Activated CD8-positive, alpha-beta T cell treated with anti-CD3 and anti-CD28 coated beads, Interleukin-2, amount 10 ng/mL, durations not matched to agents 7 days and 5 days (primary cell): ENCODE measurements at places on chromosomes 1 and 21.
A peak's percentile ranks its signal among the peaks of the same experiment; 100 is the strongest.

DNA sequence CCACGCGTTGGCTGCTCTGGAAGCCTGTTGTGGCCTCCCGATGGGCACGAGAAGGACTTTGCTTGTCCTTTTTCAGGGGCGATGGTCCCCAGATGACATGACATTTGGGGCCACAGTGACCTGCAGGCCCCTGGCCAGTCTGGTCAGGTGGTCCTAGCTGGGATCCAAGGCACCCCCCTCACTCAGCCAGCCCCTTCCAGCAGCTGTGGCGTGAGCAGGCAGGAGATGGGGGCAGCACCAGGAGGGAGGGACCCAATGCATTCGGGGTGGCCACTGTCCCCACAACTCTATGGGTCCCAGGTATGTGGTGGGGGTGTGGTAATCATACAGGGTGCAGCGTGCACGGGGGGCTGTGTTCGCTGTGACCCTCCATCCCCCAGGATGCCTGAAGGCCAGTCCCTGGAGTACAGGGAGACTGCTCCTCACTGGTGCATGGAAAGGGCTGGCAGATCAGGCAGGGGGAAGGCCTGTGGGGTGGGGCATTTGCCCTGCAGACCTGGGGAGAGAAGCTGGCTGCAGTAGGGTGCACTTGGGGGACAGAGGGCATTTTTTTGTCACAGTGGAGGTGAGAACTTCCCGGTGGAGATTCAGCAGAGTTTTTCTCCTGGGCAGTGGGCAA is 31.7 kb downstream of the WNT3A start:
- DNase-seq: no peak
- no peak overlapping the region for H3K4me3 ChIP-seq
- H3K36me3 ChIP-seq: no peaks in the 10 kb centered on the region
- no peaks in the 10 kb centered on the region for H3K4me1 ChIP-seq
- H3K27me3 ChIP-seq: peaks cover 23% of the 10 kb centered on the region
- no peak overlapping the region for H3K27ac ChIP-seq

DNA sequence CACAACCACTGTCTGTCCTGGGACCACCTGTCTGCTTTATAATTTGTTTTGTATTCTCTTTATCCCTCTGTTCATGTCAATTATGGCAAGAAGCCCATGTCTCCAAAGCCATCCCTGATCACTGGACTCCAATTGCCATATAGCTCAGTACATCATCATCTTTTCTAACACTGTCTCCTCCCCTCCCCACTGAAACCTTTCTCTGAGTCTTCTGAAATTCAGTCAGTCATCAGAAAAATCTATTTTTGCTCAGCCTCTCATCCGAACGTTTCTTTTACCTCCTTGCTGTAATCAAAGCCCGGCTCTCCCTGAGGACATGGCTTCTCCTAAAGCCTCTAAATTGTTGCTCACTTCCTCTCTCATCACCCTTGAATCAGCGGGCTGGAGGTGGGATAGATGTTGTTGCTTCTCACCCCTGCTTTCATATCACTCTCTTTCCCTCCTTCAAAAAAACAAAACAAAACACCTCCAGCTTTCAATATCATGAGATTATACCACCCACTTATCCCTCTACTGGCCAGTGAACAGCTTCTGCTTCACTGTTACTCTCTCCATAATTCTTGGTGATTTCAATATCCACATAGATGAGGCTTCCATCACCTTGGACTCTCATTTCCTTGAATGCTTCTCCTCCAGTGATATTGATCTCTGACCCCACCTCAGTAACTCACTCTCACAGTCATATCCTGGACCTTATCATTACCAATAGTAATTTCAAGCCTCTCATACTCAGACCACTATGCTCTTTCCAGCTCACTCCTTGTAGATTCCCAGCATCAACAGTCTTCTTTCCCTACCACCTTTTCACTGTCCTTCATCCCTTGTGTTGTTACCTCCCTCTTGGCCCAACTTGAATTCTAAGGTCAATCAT is 27.8 kb downstream of the RAB3B start:
- H3K4me3 ChIP-seq: no peak overlapping the region
- no peak overlapping the region for H3K27ac ChIP-seq
- no peaks in the 10 kb centered on the region for H3K36me3 ChIP-seq
- no peaks in the 10 kb centered on the region for H3K4me1 ChIP-seq
- peaks cover 5% of the 10 kb centered on the region for H3K27me3 ChIP-seq
- no peak for DNase-seq

GRCh38 chr1:29719253-29719652 is 482.9 kb downstream of the PTPRU start:
- no peak for DNase-seq
- peaks cover 2% of the 10 kb centered on the region for H3K27me3 ChIP-seq
- H3K4me3 ChIP-seq: no peak overlapping the region
- no peak overlapping the region for H3K27ac ChIP-seq
- peaks cover 16% of the 10 kb centered on the region for H3K4me1 ChIP-seq

GRCh38 chr1:15946571-15947381 is 29.1 kb downstream of the ZBTB17 start:
- no peak overlapping the region for H3K27ac ChIP-seq
- H3K27me3 ChIP-seq: no peaks in the 10 kb centered on the region
- no peak for DNase-seq
- H3K36me3 ChIP-seq: peaks cover 23% of the 10 kb centered on the region

- H3K27ac ChIP-seq: no peak overlapping the region
- H3K36me3 ChIP-seq: no peaks in the 10 kb centered on the region
- peaks cover 8% of the 10 kb centered on the region for H3K4me1 ChIP-seq
Observed at GRCh38 chr1:53393325-53393792, 65.5 kb upstream of the LRP8 start.

GRCh38 chr1:182507685-182508084 is 57.7 kb downstream of the RGSL1 start:
- no peaks in the 10 kb centered on the region for H3K4me1 ChIP-seq
- DNase-seq: no peak
- no peak overlapping the region for H3K4me3 ChIP-seq
- no peak overlapping the region for H3K27ac ChIP-seq

- no peak overlapping the region for H3K4me3 ChIP-seq
- peaks cover 14% of the 10 kb centered on the region for H3K27me3 ChIP-seq
- no peak overlapping the region for H3K27ac ChIP-seq
- H3K36me3 ChIP-seq: no peaks in the 10 kb centered on the region
- peaks cover 5% of the 10 kb centered on the region for H3K4me1 ChIP-seq
- peak; percentile 19 for DNase-seq
Observed at GRCh38 chr1:160018900-160019299, 12.9 kb downstream of the PIGM start.

GRCh38 chr1:20307026-20307425 is 16.4 kb downstream of the VWA5B1 start:
- H3K27me3 ChIP-seq: peaks cover 8% of the 10 kb centered on the region
- no peaks in the 10 kb centered on the region for H3K4me1 ChIP-seq
- no peaks in the 10 kb centered on the region for H3K36me3 ChIP-seq
- H3K27ac ChIP-seq: no peak overlapping the region
- H3K4me3 ChIP-seq: no peak overlapping the region

GRCh38 chr1:21206117-21206516 is 29.4 kb upstream of the EIF4G3 start:
- no peaks in the 10 kb centered on the region for H3K4me1 ChIP-seq
- H3K27ac ChIP-seq: no peak overlapping the region
- H3K4me3 ChIP-seq: no peak overlapping the region
- no peaks in the 10 kb centered on the region for H3K27me3 ChIP-seq
- H3K36me3 ChIP-seq: no peaks in the 10 kb centered on the region

DNA sequence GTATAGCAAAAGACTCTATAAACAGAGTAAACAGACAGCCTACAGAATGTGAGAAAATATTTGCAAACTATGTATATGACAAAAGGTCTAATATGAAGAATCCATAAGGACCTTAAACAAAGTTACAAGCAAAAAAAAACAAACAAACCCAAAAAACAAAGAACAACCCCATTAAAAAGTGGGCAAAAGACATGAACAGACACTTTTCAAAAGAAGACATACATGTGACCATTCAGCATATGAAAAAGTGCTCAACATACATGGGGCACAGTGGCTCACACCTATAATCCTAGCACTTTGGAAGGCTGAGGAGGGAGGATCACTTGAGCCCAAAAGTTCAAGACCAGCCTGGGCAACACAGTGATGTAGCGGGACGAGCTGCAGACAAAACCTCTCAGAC is 17.9 kb upstream of the OR2B11 start:
- DNase-seq: no peak
- no peaks in the 10 kb centered on the region for H3K4me1 ChIP-seq
- H3K27ac ChIP-seq: no peak overlapping the region
- H3K27me3 ChIP-seq: peaks cover 2% of the 10 kb centered on the region
- no peaks in the 10 kb centered on the region for H3K36me3 ChIP-seq

- H3K27me3 ChIP-seq: peaks cover 3% of the 10 kb centered on the region
- DNase-seq: no peak
- no peak overlapping the region for H3K4me3 ChIP-seq
- H3K27ac ChIP-seq: no peak overlapping the region
- H3K4me1 ChIP-seq: no peaks in the 10 kb centered on the region
Observed at GRCh38 chr1:163195728-163196448, 6.8 kb downstream of the RGS5 start.

GRCh38 chr1:145757420-145757819 is 38.1 kb downstream of the CD160 start:
- H3K27ac ChIP-seq: no peak overlapping the region
- no peaks in the 10 kb centered on the region for H3K4me1 ChIP-seq
- peaks cover 43% of the 10 kb centered on the region for H3K36me3 ChIP-seq
- no peak for DNase-seq
- H3K4me3 ChIP-seq: no peak overlapping the region

GRCh38 chr1:190847166-190847565 is 369.5 kb upstream of the BRINP3 start:
- no peak for DNase-seq
- no peaks in the 10 kb centered on the region for H3K27me3 ChIP-seq
- no peaks in the 10 kb centered on the region for H3K4me1 ChIP-seq
- H3K36me3 ChIP-seq: no peaks in the 10 kb centered on the region

DNA sequence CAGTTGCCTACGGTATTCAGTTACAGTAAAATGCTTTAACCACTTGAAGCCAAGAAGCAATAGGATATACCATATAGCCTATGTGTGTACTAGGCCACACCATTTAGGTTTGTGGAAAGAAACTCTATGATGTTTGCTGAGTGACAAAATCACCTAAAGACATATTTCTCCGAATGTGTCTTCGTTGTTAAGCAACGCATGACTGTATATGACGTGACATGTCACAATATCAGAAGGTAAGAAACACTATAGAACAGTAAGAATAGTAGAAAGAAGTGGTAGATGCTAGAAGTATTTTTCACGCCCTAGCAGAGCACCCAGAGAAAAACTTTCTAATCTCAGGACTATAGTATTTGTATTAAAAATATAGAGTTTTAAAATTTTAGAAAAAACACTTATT is 1188.2 kb upstream of the B3GALT2 start:
- no peak overlapping the region for H3K27ac ChIP-seq
- DNase-seq: no peak
- H3K4me1 ChIP-seq: no peaks in the 10 kb centered on the region
- no peaks in the 10 kb centered on the region for H3K27me3 ChIP-seq
- H3K36me3 ChIP-seq: no peaks in the 10 kb centered on the region

DNA sequence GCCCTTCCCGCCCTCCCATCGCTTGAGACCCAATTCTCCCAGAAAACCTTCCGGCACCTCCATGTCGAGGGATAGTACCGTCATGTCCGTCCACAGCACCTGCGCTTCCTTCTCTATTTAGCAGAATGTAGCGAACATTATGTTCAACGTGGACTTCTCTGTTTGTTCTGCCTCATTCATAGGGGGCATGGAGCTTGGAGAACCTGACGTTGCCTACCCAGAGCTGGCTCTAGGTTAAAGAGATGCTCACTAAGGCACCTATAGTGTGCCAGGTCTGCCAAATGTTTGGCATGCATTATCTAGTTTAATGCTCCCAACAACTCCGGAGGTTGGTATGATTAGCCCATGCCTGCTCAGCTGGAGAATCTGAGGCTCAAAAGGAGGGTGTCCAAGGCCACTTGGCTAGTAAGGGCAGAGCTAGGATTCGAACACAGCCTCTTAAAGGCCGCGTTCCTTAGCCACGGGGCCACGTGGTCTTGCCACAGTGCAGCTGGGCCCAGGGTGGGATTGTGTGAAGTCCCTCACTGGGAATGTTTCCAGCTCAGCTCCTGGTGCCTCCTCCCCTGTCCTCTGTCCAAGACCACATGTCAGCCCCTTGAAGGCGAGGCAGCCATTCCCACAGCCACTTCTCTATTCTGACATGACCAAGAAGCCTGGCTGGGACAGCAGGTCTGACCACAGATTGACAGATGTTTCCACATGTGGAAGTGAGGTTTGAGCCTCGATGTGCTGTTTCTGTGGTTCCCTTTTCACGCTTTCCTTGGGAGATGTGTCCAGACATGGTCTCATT is 57.8 kb downstream of the RUNX3 start:
- DNase-seq: no peak
- no peak overlapping the region for H3K4me3 ChIP-seq
- H3K36me3 ChIP-seq: no peaks in the 10 kb centered on the region

DNA sequence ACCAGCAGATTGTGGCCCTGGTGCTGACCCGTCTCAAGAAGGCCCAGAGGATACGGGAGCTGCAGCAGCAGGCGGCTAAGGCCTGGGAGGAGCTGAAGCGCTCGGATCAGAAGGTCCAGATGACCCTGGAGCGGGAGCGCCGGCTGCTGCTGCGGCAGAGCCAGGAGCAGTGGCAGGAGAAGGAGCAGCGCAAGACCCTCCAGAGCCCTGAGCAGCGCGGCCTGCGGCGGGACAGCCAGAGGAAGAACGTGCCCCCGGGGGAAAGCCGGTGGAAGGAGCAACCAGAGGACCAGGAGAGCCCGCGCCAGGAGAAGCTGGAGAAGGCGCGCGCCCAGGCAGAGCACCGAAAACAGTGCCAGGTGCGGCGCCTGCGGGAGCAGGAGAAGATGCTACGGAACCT is 1.0 kb downstream of the CCDC185 start:
- H3K27me3 ChIP-seq: peaks cover 23% of the 10 kb centered on the region
- no peaks in the 10 kb centered on the region for H3K36me3 ChIP-seq
- H3K4me3 ChIP-seq: no peak overlapping the region
- no peak overlapping the region for H3K27ac ChIP-seq

DNA sequence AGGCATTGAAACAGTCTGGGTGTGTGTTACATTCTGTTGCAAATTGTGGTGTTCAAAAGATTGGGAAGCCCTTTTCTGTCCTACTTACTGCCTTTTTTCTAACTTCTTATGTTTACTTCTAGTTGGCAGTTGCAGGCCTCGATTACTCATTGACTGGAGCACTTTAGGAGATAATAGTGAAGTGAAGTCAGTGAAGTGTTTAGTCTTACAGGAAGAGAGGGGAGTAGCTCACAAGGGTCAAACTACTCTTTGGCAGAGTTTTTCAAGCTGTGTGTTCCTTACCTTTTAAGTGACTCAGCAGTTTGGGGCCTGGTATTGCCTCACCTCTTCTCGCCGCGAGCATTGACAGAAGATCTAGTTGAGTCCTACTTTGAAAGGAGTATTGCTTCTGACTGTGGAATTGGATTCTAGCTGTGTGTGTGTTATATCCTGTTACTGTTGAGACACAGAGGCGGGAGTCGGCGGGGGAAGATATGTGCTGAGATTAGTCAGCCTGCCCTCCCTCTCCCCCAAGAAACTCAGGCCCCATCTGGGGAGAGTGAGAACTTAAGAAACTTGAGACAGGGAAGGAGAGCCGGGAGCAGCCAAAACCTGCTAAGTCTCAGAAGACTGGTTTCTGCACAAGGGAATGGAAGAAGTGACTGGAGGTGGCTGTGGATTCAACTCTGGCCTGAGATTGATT is 19.3 kb downstream of the AHCYL1 start:
- no peak for DNase-seq
- peaks cover 13% of the 10 kb centered on the region for H3K36me3 ChIP-seq
- no peak overlapping the region for H3K4me3 ChIP-seq
- no peak overlapping the region for H3K27ac ChIP-seq
- peaks cover 17% of the 10 kb centered on the region for H3K4me1 ChIP-seq
